NB4 (cell line): ENCODE measurements at places on chromosomes 1 and 21.
A peak's percentile ranks its signal among the peaks of the same experiment; 100 is the strongest.

GRCh38 chr1:61124078-61124477 lies 41.7 kb downstream of the NFIA start:
- no peak for DNase-seq

DNA sequence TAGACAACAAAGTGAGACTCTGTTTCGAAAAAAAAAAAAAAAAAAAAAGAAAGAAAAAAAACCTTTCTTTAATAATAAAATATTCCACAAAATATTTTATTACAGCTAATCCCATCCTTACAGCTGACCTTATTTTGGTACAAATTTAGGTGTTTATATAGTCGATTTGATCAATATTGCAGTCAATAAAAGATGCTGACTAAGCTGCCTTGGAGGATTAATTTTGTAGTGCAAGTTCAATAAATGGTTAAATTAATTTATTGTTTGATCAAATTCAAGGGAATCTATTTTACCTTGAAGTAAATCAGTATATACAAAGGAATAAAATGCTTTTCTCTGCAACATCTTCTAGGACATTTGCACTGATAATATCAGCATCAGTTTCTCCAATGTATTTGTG lies 1764.3 kb downstream of the NCAM2 start:
- no peak for DNase-seq

- no peak for DNase-seq
These were observed 298.9 kb downstream of the DSCAM start for GRCh38 chr21:40547906-40548513.

DNA sequence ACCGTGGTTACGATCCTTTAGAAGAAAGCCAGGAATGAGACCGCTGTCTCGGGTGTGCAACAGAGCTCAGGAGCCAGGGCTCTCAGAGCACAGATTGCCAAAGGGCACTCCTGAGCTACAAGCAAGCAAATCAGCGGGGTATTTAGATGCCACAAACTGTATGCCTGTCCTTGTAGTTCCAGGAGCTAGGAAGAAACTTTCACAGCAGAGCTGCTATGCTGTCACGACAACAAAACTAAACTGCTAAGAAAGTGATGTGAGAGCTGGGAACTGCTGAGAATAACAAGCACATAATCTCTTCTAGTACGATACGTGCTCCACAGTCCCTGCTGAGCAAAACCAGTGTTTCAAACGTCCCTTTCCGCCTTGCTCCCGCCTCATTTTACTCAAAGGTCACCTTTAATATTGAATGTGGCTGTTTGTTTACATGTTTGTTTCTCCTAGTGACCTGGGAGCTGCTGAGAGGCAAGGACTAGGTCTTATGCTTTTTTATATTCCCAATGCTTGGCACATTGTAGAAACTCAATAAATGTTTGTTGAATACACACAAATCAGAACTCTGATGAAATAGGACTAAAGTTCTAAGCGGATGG lies 14.7 kb downstream of the GREM2 start:
- no peak for DNase-seq

GRCh38 chr1:15023205-15023604 lies 130.3 kb upstream of the TMEM51 start:
- DNase-seq = no peak

- DNase-seq = no peak
These were observed 8.3 kb upstream of the CD101 start for GRCh38 chr1:116993286-116993685.

DNA sequence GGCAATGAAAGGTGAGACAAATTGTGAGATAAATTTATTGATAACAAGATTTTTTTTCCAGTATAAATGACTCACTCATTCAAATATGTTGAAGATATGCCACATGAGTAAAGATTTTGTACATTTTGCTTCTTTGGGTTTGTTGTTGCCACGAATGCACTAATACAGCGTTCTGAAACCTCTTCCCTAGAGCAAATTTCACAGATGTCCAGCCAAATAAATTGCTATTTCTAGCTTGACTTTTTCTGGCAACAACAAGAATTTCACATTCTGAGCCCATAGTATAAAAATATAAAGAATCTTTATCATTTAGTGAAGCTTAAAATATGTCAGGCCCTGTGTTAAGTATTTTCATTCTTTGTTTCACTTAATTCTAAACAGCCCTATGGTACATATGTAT lies 114.5 kb upstream of the COL24A1 start:
- no peak for DNase-seq

GRCh38 chr1:193569983-193570269 lies 383.5 kb upstream of the B3GALT2 start:
- DNase-seq = no peak

DNA sequence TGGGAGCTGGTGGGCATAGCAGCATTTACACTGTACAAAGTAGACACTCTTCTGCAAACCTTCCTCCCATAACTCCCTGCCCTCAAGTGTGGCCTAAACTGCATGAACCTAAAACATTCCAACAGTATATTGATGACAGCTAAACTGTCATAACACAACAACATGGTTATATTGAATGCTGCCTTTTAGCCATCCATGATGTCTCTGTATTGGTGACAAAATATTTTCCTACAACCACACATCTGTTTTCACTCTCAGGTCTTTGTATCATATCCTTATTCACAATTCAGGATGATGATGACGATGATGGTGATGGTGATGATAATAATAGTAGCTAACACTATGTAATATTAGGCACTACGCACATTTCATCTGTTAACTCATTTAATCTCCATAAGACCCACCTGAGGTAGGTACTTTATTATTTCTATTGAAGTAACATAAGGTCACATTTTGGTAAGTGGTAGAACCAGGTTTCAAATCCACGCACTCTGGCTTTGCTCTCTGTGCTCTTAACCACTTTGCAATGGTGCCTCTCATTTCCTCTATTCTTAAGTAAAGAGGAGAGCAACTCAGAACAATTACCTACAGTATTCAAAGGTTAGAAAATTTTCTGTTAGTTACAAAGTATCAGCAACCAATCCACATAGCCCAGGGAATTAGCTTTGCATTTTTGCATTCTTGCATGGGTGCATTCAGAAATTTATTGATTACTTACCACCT lies 185.1 kb upstream of the LMO4 start:
- no peak for DNase-seq

DNA sequence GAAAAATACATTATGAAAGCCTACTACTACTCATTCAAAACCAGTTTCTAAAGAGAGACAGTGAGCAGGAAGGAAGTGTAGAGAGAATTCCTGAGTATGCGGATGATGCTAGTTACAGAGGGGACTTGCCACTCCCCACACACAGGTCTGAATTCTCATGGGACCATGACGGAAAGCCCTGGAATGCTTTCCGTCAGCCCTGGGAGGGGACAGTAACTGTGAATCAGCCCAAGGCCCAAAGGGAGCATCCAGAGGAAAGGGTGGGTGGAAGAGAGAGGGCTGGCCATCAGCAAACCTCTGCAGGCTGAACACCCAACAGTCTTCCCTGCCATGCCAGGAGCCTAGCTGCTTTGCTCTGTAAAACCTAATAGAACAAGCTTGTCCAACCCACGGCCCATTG lies 36.4 kb downstream of the RCSD1 start:
- no peak for DNase-seq

- no peak for DNase-seq
These were observed 6.9 kb downstream of the ANKRD35 start for GRCh38 chr1:145878724-145879123.

DNA sequence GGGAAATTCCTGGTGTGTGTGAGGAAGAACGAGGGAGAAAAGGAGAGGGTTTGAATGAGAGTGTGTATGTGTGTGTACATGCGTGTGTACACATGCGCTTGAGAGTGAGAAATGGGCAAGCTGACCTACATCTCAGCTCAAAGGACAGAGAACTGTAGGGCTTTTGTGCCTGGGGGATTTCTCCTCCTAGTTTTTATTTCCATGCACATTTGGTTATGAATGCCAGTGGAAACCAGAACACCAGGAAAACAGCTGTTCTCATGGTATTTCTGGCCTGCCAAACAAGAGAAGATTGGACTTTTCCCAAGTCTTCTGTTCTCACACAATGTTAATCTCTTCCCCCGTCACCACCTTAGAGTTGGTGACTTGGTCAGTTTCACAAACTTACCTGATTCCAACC lies 45.2 kb downstream of the SLC44A3 start:
- no peak for DNase-seq

DNA sequence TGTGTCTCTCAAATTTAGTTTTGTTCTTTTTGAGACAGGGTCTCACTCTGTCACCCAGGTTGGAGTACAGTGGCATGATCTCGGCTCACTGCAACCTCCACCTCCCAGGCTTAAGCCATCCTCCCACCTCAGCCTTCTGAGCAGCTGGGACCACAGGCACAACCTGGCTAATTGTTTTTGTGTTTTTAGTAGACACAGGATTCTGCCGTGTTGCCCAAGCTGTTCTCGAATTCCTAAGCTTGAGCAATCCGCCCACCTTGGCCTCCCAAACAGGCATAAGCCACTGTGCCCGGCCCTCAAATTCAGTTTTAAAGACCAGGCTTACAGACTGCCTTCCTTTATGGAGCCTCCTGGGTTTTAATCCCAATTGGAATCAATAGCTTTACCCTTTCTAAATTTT lies 83.7 kb upstream of the SELENON start:
- DNase-seq = no peak

- DNase-seq = no peak
These were observed 40.0 kb upstream of the EPS15 start for GRCh38 chr1:51559064-51559500.

GRCh38 chr21:15065392-15066122 lies 757 bp upstream of the NRIP1 start:
- DNase-seq = peak; percentile 12

DNA sequence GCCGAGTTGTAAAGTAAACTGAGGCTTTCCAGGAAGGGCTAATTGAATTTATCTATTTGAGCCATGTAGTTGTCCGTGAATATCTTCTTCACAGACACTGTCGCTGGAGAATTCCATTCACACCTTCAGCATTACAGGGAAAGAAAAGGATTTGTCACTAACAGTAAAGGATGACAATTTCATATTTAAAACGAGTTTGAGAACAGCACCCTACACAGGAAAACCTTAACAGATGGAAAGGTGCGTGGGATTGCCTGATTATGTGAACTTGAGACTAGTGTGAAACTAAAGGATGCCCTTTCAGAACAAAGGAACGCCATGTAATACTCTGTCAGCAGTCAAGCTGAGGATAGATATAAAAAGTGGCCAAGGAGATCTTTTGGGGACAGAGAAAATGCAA lies 492.5 kb upstream of the ADGRL2 start:
- DNase-seq = no peak

DNA sequence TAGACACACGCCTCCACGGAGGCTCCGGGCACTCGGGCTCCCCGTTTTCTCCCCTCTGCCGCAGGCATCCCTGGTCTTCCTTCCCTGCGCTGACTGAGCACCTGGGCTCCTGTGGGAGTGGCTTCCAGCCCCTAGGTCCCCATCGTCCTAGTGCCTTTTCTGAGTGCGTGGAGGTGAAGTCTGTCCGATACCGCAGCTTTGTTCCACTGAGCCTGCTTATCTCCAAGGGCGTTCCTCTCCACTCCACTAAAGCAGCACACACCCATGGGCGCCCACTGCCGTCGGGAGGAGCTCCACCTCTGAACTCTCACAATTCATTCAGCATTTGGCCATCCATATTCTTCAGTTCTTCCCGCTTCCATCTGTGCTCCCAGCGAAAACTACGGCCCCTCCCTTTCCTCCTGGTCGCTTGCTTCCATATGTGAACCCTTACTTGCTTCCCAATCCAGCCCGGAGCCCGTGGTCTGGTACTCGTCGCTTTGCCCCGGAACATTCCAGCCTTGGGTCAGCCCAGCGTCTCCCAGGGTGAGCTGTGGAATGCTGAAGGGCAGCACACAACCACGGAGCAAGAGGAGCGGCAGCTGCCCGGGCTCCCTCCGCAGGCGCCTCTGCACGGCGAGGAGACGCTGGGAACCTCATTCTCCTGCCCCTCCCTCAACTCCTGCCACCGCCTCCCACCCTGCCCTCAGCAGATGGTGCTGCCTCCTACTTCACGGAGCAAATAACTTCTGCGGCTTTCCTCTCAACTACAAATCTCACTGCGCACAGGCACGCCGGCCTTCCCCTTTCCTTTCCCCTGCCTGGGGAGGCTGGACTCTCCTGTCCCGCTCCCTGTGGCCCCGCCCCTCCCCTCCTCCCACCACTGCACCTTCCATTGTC lies 27.5 kb downstream of the ATP8B2 start:
- DNase-seq = peak; percentile 80

GRCh38 chr1:182725259-182726255 lies 41.2 kb upstream of the RGS8 start:
- no peak for DNase-seq

DNA sequence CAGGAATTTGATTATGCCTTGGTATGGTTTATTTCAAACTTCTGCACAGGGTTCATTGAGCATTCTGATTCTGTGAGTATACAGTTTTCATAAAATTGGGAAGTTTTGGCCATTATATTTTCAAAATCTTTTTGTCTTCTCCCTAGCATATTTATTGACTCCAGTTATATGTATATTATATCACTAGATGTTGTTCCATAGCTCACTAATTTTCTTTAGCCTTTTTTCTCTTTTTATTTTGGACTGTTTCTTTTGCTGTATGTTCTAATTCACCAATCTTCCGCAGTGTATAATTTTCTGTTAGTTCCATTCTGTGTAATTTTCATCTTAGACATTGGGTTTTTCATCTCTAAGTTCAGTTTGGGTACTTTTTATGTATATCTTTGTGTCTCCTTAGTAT lies 31.9 kb downstream of the ZMYM4 start:
- DNase-seq = no peak

DNA sequence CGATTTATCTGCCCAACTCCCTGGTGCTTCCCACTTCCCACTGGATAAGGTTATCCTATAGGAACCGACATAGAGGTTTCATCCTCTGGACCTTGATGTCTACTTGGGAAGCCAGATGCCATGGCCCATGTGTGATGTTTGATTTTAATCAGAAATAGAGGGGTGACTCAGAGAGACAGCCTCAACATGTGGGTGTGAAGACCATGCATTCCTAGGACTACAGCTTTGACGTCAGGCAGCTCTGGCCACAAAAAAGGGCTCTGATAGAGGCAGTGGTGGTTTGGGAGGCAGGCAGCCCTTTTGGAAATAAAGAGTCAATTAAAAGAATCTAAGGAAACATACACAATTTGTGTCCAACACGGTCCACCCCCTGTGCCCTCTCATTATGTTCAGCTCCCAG lies 5.2 kb upstream of the SH2D2A start:
- DNase-seq = no peak

DNA sequence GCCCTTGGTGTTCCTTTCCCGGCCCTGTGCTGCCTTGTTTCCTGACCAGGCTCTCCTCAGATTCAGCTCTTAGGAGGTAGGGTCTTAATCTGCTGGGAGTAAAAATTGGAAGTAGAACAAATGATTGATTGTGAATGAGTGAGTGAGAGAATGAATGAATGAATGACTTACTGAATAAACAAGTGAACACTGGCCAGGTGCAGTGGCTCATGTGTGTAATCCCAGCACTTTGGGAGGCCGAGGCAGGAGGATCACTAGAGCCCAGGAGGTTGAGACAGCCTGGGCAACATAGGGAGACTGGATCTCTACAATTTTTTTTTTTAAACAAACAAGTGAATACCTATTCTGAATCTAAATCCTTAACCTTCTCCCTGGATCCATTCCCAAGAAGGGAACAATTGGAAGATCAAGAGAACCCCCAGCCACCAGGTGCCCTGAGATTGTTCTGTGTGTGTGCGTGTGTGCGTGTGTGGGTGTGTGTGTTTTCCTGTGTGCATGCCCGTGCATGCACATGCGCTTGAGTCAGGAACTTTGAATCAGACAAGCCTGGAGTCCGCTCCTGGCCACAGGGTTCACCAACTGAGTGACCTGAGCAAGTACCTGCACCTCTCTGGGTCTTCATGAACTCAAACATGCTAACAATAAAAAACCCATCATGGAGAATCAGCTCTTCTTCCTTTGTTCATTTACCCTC lies 24.3 kb upstream of the CITED4 start:
- no peak for DNase-seq

- DNase-seq = no peak
These were observed 7.5 kb downstream of the KIF1B start for GRCh38 chr1:10217748-10218441.

- DNase-seq = no peak
These were observed 62.2 kb downstream of the OBSCN start for GRCh38 chr1:228270032-228270431.
